ENCODE measurements at places on chromosomes 2 and 18.

DNA sequence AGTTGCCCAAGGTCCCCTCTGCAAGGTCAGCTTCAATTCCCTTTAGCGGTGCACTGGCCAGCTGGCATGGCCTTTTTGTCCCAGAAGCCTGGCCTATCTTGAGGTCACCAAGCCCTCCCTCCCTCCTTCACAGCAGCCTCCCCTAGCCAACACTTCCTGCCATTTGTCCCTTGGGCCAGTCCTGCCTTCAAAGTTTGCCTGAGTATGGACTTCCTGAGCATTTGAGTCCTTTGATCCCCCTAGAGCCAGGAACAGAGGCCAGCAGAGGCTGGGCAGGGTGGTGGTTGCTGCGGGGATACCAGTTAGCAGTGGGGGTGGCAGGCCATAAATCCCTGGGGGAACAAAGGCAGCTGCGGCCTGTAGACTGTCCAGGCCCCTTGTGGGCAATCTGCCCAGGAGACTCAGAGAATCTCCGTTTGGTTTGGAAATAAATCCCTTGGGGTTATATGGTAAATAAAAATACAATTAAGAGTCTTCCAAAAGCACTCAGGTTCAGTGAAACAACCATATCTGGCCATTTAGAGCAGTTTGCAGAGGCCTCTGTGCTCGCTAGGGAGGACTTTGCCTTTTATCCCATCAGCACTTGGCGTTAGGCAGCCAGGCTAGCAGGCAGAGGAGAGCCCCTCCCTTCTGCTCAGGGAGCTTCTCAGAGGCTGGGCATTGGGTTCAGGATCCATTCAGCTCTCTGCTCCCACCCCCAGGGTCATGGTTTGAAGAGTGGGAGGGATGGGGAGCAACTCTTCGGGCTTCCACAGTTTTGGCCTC is 3.1 kb upstream of the HES6 start:
- DNase-seq = no peak

- no peak for DNase-seq
Measured at GRCh38 chr2:147101941-147102790, 742.7 kb upstream of the ACVR2A start.

DNA sequence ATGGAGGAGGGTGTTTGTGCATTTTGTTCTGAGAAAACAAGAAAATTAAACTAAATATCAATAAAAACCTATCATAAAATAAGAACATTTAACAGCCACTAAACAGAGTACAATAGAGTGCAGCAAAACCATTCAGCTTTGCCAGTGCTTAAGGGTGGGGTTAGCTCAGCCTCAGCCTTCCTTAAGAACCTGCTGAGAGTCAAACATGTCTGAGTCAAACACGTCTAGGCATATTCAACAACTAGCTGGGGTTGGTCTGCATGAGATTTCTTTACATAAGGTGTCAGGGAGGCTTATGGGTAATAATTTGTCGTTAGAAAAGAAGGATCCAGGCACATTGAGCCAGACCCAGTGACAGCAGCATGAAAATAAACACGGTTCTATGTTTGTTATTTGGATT is 298.2 kb downstream of the SP3 start:
- no peak for DNase-seq

DNA sequence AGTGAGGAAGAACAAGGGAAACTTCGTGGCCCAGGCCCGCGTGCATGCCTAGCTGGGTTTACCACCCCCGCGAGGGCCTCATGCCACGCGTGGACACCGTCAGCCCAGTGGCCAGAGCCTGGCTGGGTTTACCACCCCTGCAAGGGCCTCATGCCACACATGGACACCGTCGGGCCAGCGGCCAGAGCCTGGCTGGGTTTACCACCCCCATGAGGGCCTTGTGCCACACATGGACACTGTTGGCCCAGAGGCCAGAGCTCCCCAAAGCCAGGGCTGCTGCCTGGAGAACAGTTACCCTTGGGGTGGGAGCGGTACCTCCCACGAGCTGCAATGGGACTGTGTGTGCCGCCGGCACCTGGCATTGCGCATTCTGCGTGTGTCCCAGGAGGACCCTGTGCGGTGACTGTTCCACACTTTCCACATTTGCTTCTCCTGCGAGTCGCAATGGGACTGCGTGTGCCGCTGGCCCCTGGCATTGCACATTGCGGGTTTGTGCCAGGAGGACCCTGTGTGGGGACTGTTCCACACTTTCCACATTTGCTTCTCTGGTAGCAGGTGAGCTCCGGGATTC is 105.6 kb upstream of the CTDP1 start:
- no peak for DNase-seq

GRCh38 chr2:118853651-118854291 is 6.3 kb upstream of the EN1 start:
- DNase-seq = no peak

GRCh38 chr2:50408936-50409335 is 623.0 kb downstream of the NRXN1 start:
- no peak for DNase-seq

GRCh38 chr2:8872821-8873432 is 35.5 kb upstream of the KIDINS220 start:
- no peak for DNase-seq

GRCh38 chr2:132577686-132578085 is 92.3 kb downstream of the LYPD1 start:
- no peak for DNase-seq

GRCh38 chr2:71778936-71779773 is 325.8 kb downstream of the DYSF start:
- DNase-seq = no peak

DNA sequence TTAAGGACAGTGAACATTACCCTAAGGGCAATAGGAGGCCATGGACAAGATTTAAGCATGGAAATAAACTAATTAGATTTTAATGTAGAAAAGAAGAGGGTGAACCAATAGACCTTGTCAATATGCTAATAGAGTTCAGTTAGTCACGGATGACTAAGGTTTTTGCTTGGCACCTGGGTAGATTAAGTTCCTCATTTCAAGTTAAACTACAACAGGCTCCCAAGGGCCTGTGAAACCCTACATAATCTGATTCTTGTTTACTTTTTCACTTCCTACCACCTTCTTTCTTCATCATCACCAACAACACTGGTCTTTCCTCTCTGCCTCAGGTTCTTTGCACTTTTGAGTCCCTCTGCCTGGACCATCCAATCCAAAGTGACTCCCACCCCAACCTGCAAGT is 14.8 kb downstream of the SP110 start:
- DNase-seq = no peak

- DNase-seq = no peak
Measured at GRCh38 chr2:50635824-50636223, 396.1 kb downstream of the NRXN1 start.

- no peak for DNase-seq
Measured at GRCh38 chr2:113977060-113977659, 87.3 kb downstream of the ACTR3 start.

DNA sequence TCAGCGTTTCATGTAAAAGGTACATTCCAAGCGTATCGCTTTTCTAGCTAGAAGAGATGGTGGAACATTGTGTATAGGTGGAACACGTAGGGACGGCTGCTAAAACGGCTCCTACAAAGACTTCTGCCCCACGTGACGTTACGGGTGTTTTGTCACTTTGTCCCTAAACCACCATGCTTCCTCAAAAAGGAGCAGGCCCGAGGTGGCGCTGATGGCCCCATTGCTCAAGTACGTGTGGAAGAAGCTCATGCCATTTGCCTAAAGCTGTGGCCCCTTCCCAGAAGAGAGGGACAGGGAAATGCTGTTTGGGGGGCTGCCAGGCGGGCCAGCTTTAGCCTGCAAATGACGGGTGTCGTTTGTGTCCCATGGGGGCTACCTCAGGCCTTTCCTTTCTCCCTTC is 72.7 kb downstream of the TMEM247 start:
- no peak for DNase-seq

DNA sequence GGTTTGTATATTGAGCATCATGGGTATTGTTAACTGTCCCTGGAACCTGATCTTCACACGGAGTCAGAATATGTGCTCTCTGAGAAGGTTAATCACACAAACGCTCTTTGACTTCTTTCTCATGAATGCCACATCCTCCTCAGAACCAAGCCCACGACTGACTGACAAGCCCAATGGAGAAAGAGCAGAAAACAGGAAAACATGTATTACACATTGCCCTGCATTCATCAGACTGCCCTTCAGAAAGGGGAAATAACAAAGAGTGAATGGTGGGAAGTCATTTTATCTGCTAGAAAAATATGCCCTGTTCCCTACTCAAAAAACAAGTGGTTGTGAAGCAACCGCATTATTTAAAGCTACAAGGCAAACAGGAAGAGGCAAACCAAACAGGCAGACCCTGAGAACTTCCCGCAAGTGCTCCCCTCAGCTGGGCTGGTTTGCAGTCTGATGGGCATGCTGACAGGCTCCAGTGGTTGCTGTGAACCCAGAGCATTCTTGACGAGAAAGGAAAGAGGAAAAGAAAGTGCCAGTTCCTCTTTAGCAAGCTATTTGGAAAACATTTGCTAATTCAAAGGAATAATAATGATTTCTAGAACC is 172.9 kb upstream of the SETBP1 start:
- no peak for DNase-seq

DNA sequence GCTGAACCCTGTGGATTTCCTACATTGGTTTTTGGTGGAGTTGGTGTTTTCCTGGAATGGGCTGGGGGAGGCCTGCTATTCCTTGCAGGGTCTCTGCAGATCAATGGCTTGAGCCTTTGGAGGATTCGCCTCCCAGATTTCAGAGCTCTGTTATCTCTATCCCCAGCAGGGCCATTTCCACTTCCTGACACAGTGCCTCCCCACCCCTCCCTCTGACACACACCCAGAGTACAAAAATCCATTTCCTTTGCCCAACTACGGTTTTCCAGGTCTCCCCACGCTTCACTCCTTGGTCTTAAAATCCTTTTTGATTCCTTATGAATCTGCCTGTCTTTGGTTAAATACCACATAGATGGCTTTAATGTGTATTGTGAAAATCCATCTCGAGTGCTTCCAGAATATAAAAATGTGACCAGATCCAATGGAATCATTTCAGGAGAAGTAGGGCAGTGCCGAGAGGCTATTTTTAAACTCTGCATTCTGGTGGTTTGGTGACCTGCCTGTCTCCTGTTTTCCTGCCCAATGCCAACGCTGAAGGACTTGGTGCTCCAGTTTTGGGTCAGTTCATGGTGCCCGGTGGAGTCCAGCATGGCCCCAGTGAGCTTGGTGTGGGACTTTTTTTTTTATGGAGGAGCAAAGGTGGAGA is 60.9 kb downstream of the ARL4C start:
- DNase-seq = no peak

DNA sequence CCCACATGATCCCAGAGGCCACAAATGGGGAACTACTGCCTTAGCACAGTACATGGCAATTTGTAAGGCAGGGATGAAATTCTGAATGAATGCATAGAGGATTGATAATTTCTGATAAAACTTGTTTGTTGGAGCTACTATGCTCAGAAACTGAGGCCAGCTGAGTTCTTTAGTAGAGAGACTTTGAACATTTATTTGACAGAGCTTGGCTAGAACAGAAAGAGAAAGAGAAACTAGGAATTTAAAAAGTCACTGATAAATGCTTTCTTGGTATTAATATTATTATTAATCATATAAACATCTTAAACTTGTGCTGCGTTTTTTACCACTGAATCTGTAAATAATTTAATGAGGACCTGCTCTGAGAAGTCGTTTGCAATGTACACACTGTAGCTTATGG is 923.7 kb upstream of the CNTNAP5 start:
- DNase-seq = no peak

GRCh38 chr18:77481541-77481940 is 231.9 kb downstream of the GALR1 start:
- no peak for DNase-seq

GRCh38 chr2:137638932-137639331 is 325.3 kb upstream of the HNMT start:
- DNase-seq = no peak

DNA sequence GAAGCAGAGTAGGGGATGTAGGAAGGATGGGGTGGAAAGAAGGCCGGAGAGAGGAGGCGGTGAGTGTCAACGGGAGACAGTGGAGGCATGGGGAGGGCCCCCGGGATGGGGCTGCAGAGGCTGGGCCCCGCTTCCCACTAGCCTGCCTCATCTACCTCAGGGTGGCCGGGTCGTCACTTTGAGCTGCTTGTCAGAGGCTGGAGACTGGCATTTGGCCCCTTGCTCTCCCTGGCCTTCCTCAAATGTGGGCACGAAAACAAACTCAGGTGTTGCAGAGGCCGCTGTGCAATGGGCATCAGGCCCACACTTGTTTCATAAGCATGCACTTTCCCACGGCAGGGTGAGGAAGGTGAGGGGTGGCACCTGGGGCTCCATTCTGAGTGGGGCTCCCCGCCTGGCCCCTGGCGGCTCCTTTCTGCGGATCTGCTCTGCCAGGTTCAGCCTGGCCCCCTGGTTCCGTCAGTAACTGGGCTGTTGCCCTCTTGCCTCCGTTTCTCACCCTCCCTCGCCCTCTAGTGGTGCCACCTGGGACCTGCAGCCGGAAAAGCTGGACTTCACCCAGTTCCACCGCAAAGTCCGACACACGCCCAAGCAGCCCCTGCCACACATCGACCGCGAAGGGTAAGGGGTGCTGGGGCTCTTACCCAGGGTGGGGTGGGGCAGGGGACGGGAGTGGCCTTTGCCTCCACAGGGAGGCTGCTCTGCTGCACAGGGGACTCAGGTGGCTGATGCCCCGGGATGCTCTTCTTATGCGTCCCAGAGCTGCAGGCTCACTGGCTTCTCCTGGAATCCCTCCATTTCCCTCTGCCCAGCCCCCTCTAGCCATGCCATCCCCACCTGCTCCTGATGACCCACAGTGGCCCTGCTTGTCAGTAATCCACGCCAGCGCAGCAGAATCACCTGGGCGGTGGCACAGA is 125.4 kb downstream of the CTIF start:
- peak; percentile 52 for DNase-seq

DNA sequence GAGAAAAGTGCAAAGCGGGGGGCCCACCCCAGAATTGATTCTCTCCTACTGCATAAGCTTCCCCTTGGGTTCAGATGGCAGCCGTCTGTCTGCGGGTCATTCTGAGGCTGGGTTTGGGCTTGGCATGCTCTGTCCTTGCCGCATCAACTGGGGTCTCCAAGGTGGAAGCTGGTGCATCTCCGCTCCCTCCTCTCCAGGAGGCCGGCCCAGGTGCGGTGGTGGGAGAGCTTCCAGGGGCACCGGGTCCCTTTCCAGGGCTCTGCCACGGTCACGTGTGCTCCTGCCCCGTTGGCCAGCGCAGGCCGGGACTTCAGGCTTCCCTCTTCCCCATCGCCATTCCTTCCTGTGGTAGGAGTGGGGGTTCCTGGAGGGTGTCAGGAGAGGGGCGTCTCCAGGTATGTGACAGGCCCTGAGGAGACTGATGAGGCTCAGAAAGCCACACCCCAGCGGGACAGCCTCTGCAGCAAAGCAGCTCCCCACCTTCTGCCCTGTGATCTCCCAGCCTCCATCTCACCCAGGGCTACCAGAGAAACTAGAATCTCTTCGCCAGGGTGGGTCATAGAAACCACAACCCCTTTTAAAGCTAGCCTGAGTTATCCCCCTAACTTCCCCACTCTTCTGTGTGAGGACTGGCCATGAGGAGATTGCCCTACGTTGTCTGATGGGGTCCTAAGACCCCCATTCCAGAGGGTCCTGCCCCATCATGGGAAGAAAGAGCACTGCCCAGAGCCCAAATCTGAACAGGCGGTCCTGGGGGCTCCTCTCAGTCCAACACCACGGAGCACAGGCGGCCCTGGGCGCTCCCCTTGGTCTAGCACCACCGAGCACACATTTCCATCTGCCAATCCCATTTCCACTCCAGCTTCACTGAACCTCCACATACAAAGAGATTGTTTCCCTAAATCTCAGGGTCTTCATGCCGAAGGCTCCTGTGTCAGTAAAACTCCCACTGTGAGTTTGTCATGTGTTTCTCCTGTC is 76.6 kb downstream of the SLC66A2 start:
- no peak for DNase-seq

GRCh38 chr2:179201869-179202268 is 62.8 kb downstream of the SESTD1 start:
- no peak for DNase-seq

Measured in stimulated activated CD4-positive, alpha-beta T cell treated with anti-CD3 and anti-CD28 coated beads, Interleukin-4, amount 100 ng/mL, for 1 hour (primary cell).